Mesangial cell (primary cell): ENCODE measurements at places on chromosomes 12 and 14. TPM values are rescaled to one million over a fixed set of nuclear protein-coding genes. Genes with fewer than 3 reads are reported as not detected.

Gene RTN1
- total RNA-seq, result 0.13 and 0.49 TPM in 2 replicates

Gene GALNT16
- total RNA-seq, result 0.89 and 0.98 TPM in 2 replicates

Gene RAP1B
- total RNA-seq, result 152 and 188 TPM in 2 replicates

Gene SSPN
- 2.3 and 21.3 TPM in 2 replicates for total RNA-seq

Gene TMEM19
- 11.5 and 20.5 TPM in 2 replicates for total RNA-seq

Gene SELPLG
- total RNA-seq, result 0.65 and 1.4 TPM in 2 replicates

Gene RIMKLB
- 10.3 and 13.1 TPM in 2 replicates for total RNA-seq

Gene COL2A1
- 0.49 and 0.51 TPM in 2 replicates for total RNA-seq

Gene C12orf54
- total RNA-seq, result not detected in 2 replicates

Gene SYNDIG1L
- total RNA-seq, result 0.25 TPM in 1 of 2 replicates, not detected in the other

Gene DDX23
- total RNA-seq, result 33.5 and 49.9 TPM in 2 replicates

Gene SLC5A8
- not detected in 2 replicates for total RNA-seq

Gene RPGRIP1
- not detected in 2 replicates for total RNA-seq

Gene EID3
- total RNA-seq, result 1.3 and 1.4 TPM in 2 replicates

Gene SLC6A13
- total RNA-seq, result 0.16 and 3.0 TPM in 2 replicates

Gene ADCY6
- 20.4 and 44.7 TPM in 2 replicates for total RNA-seq

Gene PAX9
- 0.49 and 1.3 TPM in 2 replicates for total RNA-seq

Gene GLT8D2
- total RNA-seq, result 2.1 and 10.9 TPM in 2 replicates

Gene DLK1
- total RNA-seq, result 1.1 TPM in 1 of 2 replicates, not detected in the other

Gene AKAP6
- 0.81 and 2.0 TPM in 2 replicates for total RNA-seq

Gene CCDC38
- not detected in 2 replicates for total RNA-seq

Gene ANKRD33
- not detected in 2 replicates for total RNA-seq

Gene LRRK2
- 0.16 and 0.63 TPM in 2 replicates for total RNA-seq

Gene TMEM119
- under 0.01 and 2.7 TPM in 2 replicates for total RNA-seq
